MCF 10A (cell line): ENCODE measurements at places on chromosomes 2 and 18. TPM values are rescaled to one million over a fixed set of nuclear protein-coding genes. Genes with fewer than 3 reads are reported as not detected.
A peak's percentile ranks its signal among the peaks of the same experiment; 100 is the strongest.

GRCh38 chr2:27236626-27237025, 19.5 kb downstream of the CAD start:
- H3K27ac ChIP-seq, result no peak overlapping the region
- H3K36me3 ChIP-seq, result peaks cover 79% of the 10 kb centered on the region
- H3K27me3 ChIP-seq, result no peaks in the 10 kb centered on the region
- no peak overlapping the region for H3K4me3 ChIP-seq
- no peaks in the 10 kb centered on the region for H3K4me1 ChIP-seq

DNA sequence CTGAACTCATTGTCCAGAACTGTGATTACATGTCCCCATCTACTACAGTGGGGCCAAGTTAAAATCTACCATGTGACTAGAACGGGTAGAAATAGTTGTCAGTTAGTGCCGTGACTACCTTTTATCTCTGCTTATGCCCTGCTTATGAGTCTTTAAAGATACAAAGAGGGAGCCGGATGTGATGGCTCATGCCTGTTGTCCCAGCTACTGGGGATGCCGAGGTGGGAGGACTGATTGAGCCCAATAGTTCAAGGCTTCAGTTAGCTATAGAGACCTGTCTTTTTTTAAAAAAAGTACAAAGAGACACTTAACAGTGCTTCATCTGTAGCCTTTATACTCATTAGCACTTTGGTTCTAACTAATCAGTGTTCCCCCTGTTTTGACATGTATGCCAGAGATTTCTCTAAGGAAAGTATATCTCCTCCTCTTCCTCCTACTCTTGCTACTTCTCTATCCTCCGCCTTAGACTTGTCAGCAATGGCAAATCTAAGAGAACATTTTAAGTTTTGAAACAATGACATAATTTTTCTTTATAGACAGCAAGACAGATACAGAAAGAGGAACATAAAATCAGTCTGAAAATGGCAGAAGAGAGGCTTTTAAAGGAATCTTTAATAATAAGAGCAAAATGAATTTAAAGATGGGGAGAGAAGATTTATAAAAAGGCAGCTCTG, 45.0 kb downstream of the NBEAL1 start:
- no peaks in the 10 kb centered on the region for H3K4me1 ChIP-seq
- H3K27ac ChIP-seq, result no peak overlapping the region
- H3K36me3 ChIP-seq, result peaks cover 66% of the 10 kb centered on the region

HNMT gene
- total RNA-seq, result 0.28 TPM in 1 of 2 replicates, not detected in the other

- peaks cover 15% of the 10 kb centered on the region for H3K4me1 ChIP-seq
- DNase-seq, result no peak
- no peaks in the 10 kb centered on the region for H3K36me3 ChIP-seq
- no peak overlapping the region for H3K4me3 ChIP-seq
- H3K27me3 ChIP-seq, result no peaks in the 10 kb centered on the region
Observed at GRCh38 chr18:61609131-61609530, 275.9 kb downstream of the CDH20 start.

DNA sequence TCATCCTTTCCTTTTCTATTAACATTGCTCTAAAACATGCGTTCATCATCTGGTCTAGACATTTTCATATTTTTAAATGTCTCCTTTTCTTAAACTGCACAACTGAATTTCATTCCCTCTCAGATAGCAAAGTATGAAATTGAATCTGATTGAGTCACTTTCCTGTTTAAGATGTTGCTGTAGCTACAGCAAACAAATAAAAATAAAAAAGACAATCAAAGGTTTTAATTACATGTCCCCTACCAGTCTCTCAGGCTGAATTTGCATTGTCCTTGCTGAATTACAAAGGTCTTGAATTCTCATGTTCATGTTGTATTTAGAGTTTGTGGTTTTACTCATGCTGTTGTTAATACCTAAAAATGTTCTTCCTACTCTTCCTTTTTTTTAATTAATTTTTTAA, 537.9 kb upstream of the LRATD1 start:
- no peak for DNase-seq
- H3K27ac ChIP-seq, result no peak overlapping the region
- H3K4me3 ChIP-seq, result no peak overlapping the region
- H3K27me3 ChIP-seq, result no peaks in the 10 kb centered on the region

DNA sequence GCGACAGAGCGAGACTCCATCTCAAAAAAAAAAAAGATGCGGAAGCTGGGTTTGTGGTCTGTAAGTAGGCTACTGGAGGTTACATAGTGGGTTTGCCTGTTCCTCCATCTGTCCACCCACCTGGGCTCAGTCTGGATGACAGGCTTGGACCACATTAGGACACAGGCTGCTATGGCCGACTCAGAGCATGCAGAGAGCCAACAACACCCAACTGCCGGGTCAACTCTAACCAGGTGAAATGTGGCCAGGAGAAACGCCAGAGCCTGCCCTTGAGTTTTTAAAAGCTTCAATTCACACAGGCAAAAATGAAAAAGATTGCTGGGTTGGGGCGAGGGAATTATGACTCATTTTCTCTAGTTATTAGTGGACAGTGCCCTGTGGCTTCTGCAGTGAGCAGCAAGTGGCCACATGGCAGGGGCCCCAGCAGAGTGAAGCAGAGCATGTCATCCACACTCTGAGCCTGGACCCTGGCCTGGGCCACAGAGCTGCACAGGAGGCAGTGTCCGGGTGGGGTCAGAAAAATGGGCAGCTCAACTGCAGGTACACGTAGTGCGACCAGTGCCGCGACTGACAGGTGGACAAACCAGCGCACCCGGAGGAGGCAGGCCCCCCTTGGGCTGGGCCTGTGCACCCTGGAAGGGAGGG, 67.4 kb downstream of the BIN1 start:
- no peak overlapping the region for H3K4me3 ChIP-seq
- no peak for DNase-seq
- no peaks in the 10 kb centered on the region for H3K36me3 ChIP-seq
- no peaks in the 10 kb centered on the region for H3K27me3 ChIP-seq
- H3K27ac ChIP-seq, result no peak overlapping the region

DNA sequence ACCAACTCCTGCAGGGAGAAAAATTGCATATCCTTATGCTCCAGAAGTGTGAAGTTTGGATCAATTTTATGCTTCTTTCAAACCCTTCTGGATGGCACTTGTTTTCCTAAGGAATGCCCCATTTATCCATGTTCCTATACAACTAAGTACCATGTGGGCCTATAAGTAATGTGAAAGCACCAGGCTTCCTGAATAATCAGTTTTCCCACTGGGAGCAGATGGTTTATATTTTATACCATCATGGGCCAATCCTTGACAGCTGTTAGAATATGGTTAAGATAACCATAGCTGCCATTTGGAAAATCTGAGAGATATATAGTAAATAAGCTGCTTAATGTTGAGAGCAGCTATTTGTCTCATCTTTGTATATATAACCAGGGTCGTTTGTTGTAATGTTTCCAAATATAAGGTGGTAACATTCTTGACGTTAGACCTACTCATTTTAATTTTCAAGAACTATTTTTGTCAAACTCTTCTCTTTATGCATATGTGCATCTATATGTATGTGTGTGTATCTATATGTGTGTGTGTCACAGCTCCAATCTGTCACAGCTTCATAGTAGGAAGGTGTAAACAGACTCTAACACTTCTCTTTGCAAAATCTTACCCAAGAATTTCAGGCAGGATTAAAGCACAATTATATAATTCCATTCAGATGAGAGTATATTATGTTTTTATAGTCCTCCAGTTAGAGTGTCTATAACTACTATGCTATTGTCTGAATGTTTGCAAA, 458.7 kb upstream of the GCFC2 start:
- no peaks in the 10 kb centered on the region for H3K27me3 ChIP-seq
- no peak overlapping the region for H3K27ac ChIP-seq
- H3K4me1 ChIP-seq, result no peaks in the 10 kb centered on the region
- H3K4me3 ChIP-seq, result no peak overlapping the region

GRCh38 chr2:172972005-172972619, 103.5 kb upstream of the MAP3K20 start:
- H3K27me3 ChIP-seq, result peaks cover 13% of the 10 kb centered on the region
- no peaks in the 10 kb centered on the region for H3K36me3 ChIP-seq
- no peak overlapping the region for H3K4me3 ChIP-seq
- H3K4me1 ChIP-seq, result peaks cover 35% of the 10 kb centered on the region
- DNase-seq, result peak; percentile 79

GRCh38 chr2:136281281-136282114, 163.5 kb upstream of the CXCR4 start:
- H3K27me3 ChIP-seq, result no peaks in the 10 kb centered on the region
- DNase-seq, result no peak
- H3K4me1 ChIP-seq, result no peaks in the 10 kb centered on the region
- H3K27ac ChIP-seq, result no peak overlapping the region
- H3K36me3 ChIP-seq, result no peaks in the 10 kb centered on the region
- H3K4me3 ChIP-seq, result no peak overlapping the region

DNA sequence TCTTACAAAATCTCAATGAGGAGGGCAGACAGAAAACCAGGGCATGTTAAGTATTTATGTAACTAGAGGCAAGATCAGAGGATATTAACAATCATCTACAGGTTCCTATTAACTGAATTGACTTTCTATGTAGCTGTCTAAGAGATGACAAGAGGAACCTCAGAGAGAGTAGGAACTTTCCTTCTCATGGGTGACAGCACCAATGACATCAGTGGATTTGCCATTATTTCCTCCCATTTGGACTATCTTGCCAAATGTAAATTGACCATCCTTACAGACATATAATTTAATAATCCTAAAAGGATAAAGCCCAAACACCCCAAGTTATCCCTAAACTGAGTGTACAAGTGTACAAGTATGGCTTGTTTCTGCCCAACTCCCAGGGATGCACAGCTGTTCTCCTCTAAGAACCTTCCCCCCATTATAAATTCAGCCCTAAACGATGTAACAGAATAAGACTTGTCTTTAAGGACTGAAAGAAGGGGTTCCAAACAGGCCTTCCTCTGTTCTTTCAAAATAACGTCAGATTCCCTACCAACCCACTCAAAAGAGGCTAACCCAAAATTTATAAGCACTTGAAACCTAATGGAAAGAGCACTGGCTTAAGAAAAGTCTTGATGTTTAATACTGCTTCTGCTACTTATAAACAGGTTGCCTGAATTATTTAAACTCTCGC, 73.4 kb upstream of the CHAC2 start:
- H3K27ac ChIP-seq, result no peak overlapping the region
- no peak overlapping the region for H3K4me3 ChIP-seq
- H3K4me1 ChIP-seq, result no peaks in the 10 kb centered on the region
- peaks cover 12% of the 10 kb centered on the region for H3K36me3 ChIP-seq
- DNase-seq, result no peak

DNA sequence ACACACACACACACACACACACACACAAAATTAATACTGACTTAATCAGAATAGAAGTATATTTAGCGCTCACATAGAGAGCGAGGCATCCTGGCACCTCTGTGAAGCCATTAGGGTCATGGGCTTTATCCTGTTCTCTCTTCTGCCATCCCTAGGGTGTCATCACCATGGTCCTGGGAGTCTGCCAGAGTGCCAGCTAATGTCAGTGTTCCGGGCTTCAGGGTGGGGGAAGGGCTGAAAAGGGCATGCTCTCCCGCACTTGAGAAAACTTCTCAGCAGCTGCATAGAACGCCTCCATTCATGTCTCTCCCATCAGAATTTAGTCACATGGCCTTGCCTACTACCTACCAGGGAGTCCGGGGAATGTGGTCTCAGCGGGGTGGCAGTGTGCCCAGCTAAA, 19.7 kb upstream of the DYNC2LI1 start:
- no peaks in the 10 kb centered on the region for H3K36me3 ChIP-seq
- H3K27ac ChIP-seq, result no peak overlapping the region
- no peaks in the 10 kb centered on the region for H3K27me3 ChIP-seq
- peaks cover 7% of the 10 kb centered on the region for H3K4me1 ChIP-seq
- no peak overlapping the region for H3K4me3 ChIP-seq

- no peak overlapping the region for H3K4me3 ChIP-seq
- H3K27me3 ChIP-seq, result no peaks in the 10 kb centered on the region
- H3K27ac ChIP-seq, result no peak overlapping the region
- peak; percentile 33 for DNase-seq
- peaks cover 17% of the 10 kb centered on the region for H3K4me1 ChIP-seq
Observed at GRCh38 chr2:17476064-17476463, 42.2 kb downstream of the RAD51AP2 start.

TMEM200C gene
- not detected in 2 replicates for total RNA-seq

DNA sequence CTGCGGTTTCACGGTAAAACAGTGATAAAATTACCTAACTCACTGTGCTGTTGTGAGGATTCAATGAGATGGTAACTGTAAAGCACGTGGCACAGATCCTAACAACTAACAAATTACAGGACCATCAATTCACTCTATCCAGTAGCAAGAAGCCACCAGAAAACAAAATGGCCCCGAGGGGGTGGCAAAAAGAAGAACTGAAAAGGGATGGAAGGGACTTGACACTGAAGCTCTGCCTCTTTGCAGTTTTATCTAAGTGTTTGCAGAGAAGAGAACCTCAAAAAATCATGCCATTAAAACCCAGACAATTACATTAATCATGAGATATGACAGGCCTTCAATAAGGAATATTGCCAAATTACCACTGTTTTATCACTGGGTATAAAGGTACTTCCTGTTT, 46.7 kb downstream of the IRS1 start:
- no peak overlapping the region for H3K4me3 ChIP-seq
- H3K27me3 ChIP-seq, result no peaks in the 10 kb centered on the region
- H3K4me1 ChIP-seq, result peaks cover 10% of the 10 kb centered on the region
- peaks cover 16% of the 10 kb centered on the region for H3K36me3 ChIP-seq

GRCh38 chr2:147567136-147567535, 277.7 kb upstream of the ACVR2A start:
- DNase-seq, result no peak
- no peaks in the 10 kb centered on the region for H3K36me3 ChIP-seq
- H3K27ac ChIP-seq, result no peak overlapping the region
- no peaks in the 10 kb centered on the region for H3K27me3 ChIP-seq

DNA sequence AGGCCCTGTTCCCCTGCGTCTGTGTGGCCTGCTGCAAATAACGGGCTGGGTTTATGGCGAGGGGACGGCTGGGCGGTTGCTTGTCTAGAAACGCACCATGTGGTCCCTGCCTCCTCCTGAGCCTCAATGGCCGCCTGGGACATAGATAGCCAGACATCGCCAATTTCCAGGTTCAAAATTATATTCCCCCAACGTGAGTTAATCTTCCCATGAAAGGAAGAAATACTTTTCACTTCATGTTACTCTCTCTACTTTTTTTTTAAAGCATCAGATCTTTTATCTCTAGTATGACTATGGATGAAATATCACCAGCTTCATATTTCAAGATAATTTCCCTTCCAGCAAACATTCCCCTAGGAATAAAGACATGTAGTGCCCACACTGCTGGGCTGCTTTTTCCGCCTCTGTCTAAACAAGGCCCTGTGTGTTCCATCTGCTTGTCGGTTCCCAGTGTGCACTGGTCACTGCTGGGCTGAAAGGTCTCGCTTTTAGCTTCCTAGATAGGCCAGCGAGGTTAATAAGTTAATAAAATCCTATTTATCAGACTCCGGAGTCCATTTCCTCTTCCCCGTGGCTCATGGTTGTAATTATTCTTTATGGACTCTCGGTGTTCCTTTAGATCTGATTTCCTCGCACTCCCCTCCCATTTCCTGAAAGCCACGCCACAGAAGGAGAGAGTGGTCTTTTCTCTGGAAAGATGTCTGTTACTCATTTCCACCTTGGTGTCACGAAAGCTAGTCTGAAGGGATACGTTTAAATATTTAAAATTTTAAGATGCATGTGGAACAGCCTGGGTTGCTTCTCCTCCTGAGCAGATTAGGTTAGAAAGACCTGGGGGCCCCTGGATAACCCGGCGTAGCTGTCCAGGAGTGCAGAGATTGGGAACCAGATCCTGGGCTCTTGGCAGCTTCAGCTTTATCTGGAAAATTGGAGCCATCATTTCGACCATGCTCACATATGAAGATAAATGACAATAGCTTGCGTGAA, 196.6 kb upstream of the COPS8 start:
- no peaks in the 10 kb centered on the region for H3K36me3 ChIP-seq
- no peak overlapping the region for H3K4me3 ChIP-seq
- no peak overlapping the region for H3K27ac ChIP-seq
